Putamen (tissue), 1 donor: ENCODE measurements at places on chromosomes 4 and X.
A peak's percentile ranks its signal among the peaks of the same experiment; 100 is the strongest.

DNA sequence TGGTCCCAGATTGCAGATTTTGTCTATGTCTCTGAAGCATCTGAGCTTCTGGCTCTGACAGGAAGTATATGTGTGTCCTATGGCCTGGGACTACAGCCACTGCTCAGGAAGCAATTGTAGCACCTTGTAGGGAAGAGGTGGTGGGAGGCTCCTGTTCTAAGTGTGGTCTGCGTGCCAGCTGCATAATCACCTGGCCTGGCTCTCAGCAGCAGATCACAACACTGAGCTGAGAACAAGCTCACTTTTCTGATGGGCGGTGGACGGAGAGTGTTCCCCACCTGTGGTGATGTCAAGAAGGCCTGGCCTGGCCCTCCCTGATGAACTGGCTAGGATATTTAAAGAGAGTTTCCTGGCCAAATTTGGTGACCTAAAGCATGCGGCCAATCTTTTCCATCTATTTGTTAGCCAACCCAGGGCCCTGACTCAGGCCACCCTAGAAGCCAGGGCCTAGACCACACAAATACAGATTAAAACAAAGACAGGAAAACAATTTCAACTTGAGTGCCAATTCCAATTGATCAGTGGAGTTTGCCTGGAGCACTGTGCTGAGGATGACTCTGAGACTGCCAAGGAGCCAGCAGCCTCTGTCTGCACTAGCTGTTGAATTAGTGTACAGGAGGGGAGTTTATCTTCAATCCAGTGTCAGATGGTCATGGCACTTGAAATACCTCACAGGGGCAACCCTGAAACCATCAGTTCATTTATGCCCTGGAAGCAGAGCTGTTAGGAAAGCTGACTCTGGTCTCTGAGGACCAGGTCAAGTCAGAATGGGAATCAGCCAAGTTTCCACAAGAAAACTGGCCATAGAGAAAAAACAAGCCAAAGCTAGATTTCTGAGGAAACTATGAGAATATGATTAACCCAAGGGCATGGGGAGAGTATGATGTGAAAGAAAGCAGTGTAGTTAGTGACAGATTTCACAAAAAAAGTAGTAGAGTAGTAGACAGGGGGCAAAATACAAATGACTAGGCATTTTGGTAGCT lies 47.4 kb downstream of the PRDM5 start:
- DNase-seq, result no peak

DNA sequence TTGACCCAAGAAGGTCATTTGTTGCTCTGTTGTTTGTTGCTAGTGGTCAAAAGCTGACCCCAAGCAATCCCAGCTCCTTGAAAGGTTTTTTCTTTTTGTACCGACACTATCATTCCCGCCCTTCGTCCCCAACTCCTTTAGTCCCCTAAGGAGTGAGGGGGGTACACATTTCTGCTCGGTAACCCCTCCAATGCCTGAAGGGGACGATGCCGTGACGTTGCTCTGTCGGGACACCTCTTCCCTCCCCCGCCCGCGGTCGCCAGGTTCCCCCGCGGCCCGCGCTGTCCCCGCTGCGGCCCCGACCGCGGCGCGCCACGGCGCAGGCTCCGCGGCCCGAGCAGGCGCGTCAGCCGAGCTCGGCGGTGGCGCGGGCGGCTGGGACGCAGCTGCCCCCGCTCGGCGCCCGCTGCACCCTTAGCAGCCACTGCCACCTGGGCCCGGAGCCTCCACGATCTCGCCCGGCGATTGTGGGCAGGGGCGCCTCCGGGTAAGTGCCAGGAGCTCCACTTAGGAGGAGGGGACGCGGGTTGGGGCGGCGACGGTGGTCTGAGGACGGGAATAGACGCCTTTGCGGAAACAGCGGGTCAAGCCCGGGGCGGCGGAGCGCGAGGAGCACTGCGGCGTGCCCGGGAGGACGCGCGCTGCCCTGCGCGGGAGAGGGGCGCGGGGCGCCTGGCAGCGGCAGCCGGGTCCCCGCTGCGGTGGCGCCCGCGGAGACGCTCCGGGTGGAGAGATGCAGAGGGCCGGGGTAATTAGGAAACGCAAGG lies at the start of gene GLRB:
Gene GLRB (plus strand): TSS at position 340 of the 767 bp plus-strand sequence. CDS start 1,875 bp downstream, outside the sequence.
- peak; percentile 45 for DNase-seq

GRCh38 chr4:3765271-3766035 lies 732 bp upstream of the ADRA2C start:
- peak; percentile 64 for DNase-seq

GRCh38 chrX:16465081-16465876 lies 184.7 kb upstream of the S100G start:
- DNase-seq, result no peak

DNA sequence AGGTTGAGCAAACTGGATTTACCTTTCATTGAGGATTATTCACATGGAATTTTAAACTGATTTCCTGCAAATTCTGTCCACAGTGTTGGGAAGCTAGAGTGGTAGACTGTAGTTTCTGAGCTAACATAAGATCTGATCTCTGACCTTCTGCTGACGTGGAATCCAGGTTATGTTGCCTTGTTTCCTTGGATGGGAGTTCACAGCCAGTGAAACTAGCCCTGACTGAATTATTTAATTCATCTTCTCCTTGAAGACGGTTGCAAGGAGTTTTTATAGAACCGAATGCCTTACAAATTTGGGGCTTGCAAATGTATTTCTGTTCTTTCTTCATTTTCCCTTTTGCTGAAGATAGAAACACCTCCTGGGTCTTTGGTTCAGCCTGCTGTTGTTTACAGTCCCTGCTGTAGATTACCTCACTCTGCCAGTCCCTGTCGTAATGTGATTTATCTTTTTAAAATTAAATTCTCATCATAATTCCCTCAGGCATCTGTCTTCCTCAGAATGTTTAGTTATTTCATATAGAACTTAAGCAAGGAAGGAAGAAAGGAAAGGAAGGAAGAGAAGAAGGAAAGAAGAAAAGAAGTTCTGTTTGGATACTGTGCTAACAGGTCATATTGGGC lies 113.9 kb downstream of the CEP135 start:
- DNase-seq, result no peak

DNA sequence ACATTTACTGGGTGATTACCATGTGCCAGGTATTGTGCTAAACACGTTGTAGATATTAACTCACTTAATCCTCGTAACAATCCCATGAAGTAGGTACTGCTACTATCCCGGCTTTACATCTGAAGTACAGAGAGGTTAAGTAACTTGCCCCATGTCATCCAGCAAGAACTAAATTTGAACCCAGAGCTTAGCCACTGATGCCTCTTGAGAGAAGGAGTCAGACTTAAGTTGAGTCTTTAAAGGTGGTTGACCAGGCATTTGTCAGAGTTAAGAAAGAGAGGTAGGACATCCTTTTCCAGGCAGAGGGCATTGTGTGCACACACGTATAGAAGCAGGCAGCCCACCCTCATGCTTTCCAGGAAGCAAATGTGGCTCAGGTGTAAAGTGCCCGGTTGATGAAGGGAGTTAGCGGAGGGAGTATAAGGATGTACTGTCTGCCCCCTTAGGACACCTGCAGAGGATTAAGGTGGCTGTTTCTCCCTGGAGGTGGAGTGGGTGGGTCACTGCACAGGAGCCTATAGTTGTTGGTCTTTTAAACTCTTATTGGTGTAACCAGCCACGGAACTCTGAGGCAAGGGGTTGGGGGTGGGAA lies 335 bp upstream of the CD38 start:
- DNase-seq, result no peak

DNA sequence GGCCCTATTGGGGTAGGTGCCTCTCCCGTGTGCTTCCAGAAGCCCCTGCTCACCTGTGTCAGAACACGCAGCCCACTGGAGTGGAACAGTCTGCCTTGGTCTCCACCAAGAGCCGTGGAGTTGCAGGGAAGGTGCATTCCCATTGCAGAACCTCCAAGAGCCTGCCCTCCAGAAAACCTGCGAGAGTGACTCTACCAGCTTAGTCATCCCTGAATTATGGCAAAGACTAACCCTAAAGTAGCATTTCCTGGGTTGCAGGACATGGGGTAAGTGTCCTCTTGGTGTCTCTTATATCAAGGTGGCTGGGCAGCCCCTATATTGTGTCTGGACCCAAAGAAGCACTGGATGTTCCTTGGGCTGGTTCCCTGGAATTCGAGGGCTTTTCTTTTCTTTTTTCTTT lies 224.6 kb downstream of the BCOR start:
- DNase-seq, result no peak

GRCh38 chr4:168651864-168652263 lies 155.0 kb downstream of the PALLD start:
- no peak for DNase-seq

DNA sequence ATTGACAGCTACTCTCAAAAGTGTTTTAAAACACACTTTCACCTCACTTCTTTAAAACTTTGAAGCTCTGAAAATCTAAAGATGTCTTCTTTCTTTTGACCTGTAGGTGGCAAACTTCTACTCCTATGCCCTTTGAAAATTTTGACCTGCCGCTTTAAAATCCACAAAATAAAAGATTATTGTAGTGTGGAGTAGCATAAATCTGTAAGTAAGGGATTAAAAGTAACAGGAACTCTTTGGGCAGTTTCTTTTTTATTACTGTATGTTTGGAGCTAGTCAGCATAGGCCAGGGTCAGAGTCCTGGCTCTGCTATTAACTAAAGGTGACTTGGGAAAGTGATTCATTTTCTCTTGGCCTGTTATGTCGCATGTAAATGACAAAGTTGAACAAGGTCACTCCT lies 25.5 kb downstream of the BBS12 start:
- DNase-seq, result no peak

DNA sequence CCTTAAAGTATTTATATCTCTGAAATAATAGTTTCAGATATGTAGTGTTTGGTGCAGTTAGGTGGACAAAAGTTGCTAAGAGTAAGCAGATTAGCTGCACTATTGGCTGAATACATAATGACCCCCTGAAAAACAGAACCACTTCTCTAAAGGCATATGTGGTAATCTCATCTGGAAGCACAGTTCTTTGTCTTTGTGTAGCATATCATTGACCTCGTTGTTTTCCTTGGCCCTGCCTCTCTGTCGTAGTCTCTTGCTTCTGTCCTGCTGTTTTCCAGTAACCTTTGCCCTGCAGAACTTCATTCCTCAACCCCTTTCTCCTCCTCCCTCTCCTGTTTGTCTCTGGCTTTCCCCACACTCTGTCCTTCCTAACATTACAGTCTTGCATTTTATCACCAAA lies 41.4 kb downstream of the JADE3 start:
- peak; percentile 12 for DNase-seq

- DNase-seq, result peak; percentile 37
These were observed 561 bp upstream of the N4BP2 start for GRCh38 chr4:40055863-40056715.

GRCh38 chr4:23476515-23477090 lies 413.2 kb downstream of the PPARGC1A start:
- DNase-seq, result no peak

- DNase-seq, result no peak
These were observed 79.1 kb downstream of the AMOT start for GRCh38 chrX:112761242-112762207.

DNA sequence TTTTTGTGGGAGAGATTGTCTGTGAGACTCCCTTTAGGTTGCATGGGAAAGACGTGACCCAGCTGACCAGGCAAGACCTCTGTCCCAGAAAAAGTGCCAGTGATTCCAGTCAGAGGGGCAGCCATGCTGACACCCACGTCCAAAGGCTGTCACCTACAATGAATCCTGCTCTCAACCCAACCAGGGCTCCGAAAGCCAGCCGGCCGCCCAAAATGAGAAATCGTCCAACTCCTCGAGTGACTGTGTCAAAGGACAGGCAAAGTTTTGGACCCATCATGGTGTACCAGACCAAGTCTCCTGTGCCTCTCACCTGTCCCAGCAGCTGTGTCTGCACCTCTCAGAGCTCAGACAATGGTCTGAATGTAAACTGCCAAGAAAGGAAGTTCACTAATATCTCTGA lies 5.5 kb downstream of the SLITRK2 start:
- DNase-seq, result no peak

GRCh38 chr4:141074098-141074878 lies 59.0 kb downstream of the RNF150 start:
- DNase-seq, result no peak

DNA sequence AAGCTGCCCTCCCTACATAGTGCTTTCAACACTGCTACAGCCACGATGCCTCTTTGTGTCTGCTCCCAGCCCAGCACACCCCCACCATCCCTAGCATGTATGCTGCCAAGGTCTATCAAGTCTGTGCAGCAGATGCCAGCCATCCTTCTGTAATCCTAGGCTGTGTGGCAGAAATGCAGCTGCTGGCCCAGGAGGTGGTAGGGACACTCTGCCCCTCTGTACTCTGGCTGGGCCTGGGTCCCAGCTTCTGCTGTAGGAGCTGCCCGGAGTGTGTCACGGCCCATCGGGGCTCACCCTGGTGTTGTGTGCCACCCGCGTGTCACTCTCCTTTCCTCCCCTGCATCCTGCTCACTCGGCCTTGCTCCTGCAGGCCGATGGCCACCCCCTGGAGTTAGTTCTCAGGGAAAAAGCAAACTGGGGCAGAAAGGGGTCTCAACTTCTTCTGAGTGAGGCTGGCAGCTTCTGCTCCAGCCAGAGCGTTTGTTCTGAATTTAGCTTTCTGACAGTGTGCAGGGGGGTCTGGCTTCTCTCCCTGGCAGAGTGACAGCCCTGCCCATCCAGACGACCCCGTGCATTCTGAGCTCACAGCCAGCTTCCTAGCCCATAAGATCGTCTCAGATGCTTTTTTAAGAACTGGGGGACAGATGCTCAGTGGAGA lies 22.7 kb downstream of the PSAPL1 start:
- no peak for DNase-seq

DNA sequence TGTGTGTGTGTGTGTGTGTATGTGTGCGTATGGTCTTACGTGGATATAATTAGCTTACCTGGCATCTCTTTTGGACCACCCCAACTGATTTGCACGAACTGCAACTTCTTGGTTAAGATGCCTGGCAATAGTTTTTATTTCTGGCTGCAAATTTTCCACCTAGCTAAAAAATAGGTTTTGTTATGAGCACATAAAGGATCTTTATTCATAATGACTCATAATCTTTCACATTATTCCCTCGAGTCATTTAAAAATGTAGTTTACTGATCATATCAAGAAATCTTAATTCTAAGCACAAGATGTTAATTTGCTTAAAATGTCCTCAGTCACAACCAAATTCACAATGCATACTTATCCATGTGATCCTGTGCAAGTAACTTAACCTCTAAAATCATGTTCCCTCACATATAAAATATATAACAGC lies 1.5 kb downstream of the COX18 start:
- DNase-seq, result no peak

DNA sequence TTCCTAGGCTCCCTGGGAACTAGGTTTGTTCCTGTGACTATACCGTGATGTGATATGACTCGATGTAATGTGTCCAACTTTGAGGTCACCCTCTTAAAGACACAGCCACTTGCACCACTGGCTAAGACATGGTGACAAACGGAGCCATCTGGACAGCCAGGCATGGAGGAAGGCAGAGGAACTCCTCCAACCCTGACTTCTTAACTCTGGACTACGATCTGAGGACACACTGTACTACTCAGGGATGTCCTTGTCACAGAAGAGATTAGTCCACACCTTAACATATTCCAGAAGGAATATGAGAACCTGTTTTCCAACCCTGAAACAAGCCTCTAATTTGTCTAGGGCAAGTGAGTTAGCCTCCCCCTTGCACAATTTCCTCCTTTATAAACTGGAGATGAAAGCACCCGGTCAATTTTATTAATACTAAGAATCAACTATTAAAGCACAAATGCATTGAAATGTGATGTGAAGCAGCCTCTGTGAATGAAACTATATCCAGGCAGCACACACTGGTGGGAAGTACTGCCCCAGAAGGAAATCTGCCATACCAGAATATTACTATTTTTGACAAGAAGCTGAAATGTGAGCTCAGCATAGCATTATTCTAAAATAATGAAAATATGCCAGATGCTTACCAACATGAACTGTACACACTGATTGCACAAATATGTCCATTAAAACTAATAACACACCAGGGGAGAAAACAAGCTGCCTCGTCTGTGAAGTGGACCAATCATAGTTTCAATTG lies 47.3 kb downstream of the TSPAN5 start:
- no peak for DNase-seq

- DNase-seq, result no peak
These were observed 74.2 kb downstream of the SMARCA5 start for GRCh38 chr4:143587703-143588102.
